ENCODE measurements at places on chromosomes 3 and 15. TPM values are rescaled to one million over a fixed set of nuclear protein-coding genes. Genes with fewer than 3 reads are reported as not detected.

Gene ITIH3
- total RNA-seq = not detected

Gene SLC22A14
- total RNA-seq = 0.14 TPM

Gene TMEM44
- total RNA-seq = 13.4 TPM

Gene SLC12A1
- not detected for total RNA-seq

Gene CADM2
- not detected for total RNA-seq

Gene PYGO1
- total RNA-seq = 7.5 TPM

Gene NUP210
- not detected for total RNA-seq

Gene CCDC13
- total RNA-seq = 0.32 TPM

Gene PDZRN3
- total RNA-seq = 0.24 TPM

Gene CD200
- 0.11 TPM for total RNA-seq

Gene MUSTN1
- total RNA-seq = 0.65 TPM

Gene PLIN1
- 0.14 TPM for total RNA-seq

DNA sequence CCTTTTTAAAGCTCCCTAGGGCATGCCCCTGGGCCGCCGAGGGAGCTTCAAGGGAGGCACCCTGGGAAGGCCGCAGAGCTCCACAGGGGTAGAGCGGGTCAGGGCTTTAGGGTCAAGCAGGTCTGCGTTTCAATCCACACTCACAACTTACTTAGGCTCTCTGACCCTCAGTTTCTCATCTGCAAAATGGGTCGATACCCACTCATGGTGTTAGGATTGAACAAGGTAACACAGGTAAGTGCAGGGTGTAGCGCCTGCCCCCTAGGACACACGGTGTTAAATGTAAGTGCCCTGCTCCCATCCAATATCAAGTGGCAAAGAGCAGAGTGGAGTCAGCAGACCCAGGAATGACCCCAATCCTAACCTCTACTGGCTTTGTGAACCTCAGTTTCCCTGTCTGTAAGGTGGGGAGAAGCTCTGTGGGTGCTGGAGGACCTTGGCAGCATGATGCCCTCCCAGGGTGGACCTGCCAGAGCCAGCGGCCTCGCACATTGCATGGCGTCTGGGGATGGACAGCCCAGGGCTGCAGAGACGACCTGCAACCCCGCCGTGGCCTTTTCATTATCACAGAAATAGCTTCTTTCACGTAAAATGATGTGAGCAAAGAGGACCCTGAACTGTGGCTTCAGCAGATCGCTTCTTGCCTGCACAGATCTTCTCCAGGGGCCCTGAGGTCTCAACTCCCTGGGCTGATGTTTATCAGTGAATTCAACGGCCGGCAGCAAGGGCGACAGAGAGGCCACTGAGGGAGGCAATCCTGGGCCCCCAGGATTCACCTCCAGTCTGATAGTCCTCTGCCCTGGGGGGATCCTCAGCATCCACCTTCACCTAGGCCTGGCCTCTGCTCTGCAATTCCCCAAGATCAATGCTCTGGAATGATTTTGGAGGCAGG lies 138.5 kb downstream of the CHSY1 start:
- no peak for DNase-seq

- DNase-seq = no peak
Measured at GRCh38 chr3:72214066-72214951, 429.4 kb upstream of the PROK2 start.

- peak; percentile 81 for DNase-seq
Measured at GRCh38 chr3:187352581-187353575, 15.3 kb upstream of the RTP4 start.

GRCh38 chr3:157330206-157330605 lies 106.4 kb upstream of the PTX3 start:
- no peak for DNase-seq

DNA sequence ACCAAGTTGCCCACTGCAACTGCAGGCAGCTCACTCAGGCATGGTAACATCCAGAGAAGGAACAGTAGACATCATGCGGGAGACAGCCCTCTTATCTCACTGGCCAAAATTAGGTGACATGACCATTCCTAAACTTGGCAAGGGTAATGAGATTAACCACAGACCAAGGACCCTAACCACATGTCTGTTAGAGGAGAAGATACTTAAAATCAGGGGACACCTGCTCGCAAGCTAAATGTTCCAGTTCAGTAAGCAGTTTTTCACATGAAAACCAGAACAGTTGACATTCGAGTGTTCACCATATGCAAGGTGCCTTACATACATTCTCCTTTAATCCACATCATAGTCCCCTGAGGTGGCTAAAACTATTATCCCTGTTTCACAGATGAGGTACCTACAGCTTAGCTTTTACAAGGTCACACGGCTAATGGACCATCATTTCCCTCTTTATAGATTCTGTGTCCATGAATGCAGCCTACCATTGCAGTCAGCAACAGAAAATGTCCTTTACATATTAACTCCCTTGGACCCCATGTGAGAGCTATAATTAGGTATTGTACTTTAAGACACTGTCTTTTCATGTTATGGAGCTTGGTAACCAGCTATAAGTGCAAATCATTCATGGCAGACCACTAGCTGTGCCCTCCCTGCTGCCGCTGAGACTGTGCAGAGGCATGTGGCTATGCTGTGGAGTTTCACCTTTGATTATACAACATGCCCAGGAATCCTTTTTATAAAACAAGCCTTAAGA lies 154.1 kb downstream of the LIPC start:
- no peak for DNase-seq

GRCh38 chr3:102511168-102511567 lies 76.4 kb downstream of the ZPLD1 start:
- DNase-seq = no peak

GRCh38 chr15:68508485-68509189 lies 70.2 kb upstream of the CORO2B start:
- no peak for DNase-seq

DNA sequence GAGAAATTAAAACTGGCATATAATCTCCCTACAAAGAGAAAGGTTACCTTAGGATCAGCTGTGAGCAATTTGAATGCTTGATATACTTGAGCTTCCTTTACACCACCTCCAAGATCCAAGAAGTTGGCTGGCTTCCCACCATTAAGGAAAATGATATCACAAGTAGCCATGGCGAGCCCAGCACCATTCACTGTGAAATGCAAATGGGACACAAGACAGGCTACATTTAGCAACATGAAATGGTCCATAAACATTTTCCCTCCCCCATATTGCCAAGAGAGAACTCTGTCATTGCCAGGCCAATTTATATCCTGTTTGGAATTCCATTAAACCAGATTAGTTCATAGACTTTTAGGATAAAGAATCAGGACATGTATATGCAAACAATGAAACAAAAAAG lies 158.7 kb downstream of the SUCLG2 start:
- no peak for DNase-seq

GRCh38 chr3:122081543-122082247 lies 26.5 kb downstream of the CD86 start:
- DNase-seq = peak; percentile 78

DNA sequence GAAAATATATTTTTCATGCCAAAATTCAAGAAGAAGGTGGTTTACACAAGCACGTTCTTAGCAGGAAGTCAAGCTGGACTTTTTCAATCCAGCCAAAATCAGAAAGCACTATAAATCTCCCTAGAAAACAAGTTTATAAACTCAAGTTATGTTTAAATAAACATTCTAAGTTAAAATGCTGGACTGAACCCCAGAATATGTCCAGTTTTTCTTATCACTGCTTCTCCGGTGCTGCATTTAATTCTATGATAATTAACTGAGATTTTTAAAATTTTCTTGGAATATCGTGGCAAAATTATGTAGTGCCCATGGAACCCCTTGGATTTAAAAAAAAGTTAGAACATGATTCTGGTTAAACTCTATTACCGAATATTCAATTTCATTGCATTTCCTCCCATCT lies 218.2 kb upstream of the MDFIC2 start:
- DNase-seq = no peak

DNA sequence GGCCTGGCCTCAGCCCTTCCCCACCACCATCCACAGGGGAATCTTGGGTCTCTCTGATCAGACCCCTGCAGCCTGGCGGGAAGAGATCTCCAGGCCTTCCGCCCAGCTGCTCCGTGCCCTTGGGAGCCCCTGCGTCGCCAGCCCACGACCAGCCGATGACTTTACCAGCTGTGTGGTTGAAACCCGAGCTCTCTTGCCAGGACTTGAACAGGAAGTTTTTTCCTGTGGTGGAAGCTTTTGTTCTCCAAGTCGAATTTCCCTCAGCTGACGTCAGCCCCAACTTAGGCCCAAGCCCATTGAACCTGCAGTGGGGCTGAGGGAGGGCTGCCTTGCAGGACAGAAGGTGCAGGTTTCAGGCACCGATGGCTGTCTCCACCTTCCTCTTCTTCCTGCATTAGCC lies 51.7 kb upstream of the SMAD3 start:
- peak; percentile 90 for DNase-seq

DNA sequence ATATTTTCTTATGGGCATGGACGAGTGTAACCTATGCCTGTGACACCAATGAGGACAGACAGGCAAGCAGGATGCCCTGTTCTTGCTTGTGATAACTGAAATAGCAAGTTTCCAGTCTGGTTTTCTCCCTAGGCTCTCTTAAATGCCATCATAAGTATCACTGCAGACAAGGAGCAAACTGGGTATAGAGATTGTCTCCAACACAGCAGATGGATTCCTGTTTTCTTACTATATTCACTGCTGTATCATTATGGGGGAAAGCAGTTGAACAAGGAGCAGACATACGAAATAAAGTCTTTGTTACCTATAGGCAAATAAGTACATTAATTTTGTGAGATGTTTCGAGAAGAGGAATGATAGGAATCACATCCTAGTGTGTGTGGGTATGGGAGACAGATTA lies 178.0 kb upstream of the TBL1XR1 start:
- no peak for DNase-seq

- DNase-seq = no peak
Measured at GRCh38 chr3:45211466-45212094, 14.5 kb downstream of the TMEM158 start.

DNA sequence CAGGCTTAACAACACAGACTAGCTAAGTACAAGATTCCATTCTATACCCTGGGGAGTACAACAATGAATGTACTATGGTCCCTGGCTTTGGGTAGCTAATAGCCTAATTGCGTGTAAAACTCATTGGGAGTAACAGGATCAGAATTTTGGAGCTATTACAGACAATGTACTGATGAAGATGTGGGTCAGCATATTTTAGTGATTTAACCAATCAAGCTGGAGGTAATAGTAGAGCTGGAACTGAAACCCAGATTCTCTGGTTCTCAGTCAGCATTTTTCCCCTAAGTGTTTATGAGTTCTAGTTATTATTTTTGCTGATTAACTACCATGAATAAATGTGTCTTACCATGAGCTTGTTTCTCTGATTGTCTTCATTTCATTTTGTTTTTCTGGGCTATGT lies 578.7 kb downstream of the NLGN1 start:
- no peak for DNase-seq
